ENCODE measurements at places on chromosomes 11 and 22.

DNA sequence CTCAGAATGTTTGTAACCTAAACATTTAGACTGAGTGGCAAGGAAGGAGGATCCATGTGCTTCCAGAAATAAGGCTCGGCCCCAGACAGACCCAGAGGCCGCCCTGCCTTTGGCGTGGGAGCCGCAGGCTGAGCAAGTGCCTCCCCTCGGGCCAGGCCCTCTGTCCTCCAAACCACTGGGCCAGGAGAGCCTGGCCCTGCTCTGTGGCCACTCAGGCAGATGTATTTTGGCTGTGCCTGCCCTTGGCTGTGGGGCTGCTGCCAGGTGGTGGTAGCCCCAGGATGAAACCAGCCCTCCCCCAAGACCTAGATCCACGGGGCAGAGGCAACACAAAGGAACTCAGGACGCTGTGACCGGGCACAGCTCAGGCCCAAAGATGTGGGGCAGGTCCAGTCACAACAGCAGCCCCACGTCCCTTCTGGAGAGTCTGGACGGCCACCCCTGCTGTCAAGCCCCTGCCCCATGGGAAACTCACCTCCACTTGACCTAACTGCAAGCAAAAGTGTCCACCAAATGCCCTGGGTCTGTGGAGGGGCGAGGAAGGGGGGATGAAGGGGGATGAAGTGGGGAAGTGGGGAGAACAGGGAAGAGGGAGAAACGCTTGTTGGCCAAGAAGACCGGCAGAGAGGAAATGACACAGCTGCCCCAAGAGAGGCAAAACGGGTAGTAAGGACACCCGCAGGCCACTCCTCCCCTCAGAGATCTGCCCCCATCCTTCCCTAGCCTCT lies 24.0 kb downstream of the PISD start:
- DNase-seq, result no peak

- DNase-seq, result no peak
Observed at GRCh38 chr22:17149076-17149815, 9.8 kb downstream of the HDHD5 start.

DNA sequence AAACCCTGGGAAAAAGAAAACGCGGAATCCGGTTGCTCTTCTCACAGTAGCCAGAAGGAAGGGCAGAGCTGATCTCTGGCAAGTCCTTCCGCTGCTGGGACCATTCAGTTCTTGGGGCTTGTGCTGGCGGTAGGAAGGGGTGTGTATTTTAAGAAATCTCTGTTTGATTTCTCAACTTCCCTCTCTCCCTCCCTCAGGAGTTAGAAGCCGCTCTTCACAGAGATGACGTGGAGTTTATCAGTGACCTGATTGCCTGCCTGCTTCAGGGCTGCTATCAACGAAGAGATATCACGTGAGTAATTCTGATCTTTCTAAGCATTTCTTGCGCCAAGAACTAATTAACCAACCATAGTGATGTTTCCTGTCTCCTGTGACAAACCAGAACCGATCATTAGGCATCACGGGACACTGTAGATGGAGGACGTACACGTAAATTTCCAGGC lies 85.9 kb upstream of the SLC25A18 start:
- no peak for DNase-seq

GRCh38 chr11:78180751-78181150 lies 7.7 kb downstream of the KCTD21 start:
- no peak for DNase-seq

- no peak for DNase-seq
Observed at GRCh38 chr22:24404561-24405275, 22.7 kb upstream of the ADORA2A start.

DNA sequence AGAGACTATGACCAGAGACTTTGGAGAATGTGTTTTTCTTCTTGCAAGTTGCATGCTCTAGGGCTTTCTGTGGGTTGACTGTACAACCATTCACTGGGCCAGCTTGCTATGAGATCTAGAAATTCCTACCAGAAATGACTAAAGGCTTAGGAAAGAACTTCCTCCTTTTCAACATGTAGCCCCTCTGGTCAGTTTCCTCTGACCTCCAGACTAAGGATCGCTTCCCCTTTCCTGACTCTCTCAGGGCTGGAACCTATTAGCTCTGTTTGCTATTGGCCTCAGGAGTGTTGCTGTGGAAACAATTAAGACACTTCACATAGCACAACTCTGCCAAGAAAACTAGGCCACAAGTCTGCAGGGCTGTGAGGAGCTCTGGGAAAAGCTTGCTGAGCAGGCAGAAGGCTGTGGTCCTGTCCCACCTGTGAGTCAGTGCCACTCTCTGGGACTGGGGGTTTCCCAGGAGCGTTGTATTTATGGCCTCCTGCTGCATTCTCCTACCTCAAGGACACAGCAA lies 10.7 kb downstream of the CRY2 start:
- no peak for DNase-seq

GRCh38 chr11:10605941-10606381 lies 37.5 kb upstream of the LYVE1 start:
- no peak for DNase-seq

- no peak for DNase-seq
Observed at GRCh38 chr11:78647986-78648875, 73.6 kb upstream of the NARS2 start.

DNA sequence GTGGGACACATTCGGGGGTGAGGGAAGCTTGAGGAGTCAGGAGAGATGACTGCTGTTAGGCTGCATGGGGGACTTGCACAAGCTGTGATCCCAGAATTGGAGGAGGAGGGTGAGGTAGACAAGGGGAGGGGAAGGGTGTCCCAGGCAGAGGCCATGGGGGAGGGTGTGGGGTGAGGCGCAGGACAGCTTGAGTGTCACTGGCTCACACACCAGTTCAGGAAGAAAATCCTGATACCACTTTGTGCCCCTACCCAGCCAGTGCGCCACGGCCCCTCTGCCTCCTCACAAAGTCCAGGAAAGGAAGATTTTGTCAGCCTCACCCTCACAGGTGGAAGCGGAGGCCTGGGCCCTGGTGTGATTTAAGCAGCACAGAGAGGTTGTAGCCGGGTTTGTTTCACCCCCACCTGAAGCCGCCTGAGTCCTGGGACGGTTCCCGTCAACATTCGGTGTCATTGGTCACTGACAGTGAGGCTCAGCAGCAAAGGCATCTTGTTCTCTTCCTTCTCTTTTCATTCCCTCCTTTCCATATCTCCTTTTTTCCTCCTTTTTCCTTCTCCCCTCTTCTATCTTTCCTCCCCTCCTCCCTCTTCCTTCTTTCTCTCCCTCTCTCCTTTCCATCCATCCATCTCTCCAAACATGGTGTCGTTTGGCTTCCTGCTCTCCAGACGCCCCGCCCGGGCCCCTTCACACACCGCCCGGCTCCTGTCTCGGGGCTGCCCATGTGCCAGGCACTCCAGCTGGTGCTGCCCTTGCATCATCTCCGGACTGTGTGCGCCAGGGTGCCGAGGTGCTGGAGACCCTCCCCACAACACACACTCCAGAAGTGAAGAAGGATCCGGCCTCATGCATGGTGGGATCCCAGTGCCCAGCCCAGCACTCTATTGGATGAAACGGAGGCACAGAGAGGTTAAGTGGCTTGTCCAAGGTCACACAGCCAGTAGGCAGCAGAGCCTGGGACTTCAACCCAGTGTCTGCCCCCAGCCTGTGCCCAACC lies 89.3 kb downstream of the MPPED1 start:
- no peak for DNase-seq

DNA sequence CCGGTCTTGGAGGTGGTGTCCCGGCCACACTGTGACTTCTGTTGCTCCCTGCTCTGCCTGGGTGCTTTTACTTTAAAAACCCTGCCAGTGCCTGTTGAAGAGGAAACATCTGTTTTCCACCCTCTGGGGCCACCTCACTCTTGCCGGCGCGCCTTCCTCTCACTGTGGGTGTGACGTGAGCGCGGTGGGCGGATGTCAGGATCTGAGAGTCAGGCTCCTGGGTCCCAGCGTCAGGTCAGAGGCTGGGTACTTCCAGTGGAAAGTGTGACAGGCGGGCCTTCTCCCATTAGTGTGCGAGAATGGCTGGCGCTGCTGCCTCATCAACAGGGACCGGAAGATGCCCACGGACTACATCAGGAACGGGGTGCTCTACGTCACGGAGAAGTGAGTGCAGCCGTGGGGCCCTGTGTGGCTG lies 54.2 kb downstream of the GRAMD4 start:
- no peak for DNase-seq

DNA sequence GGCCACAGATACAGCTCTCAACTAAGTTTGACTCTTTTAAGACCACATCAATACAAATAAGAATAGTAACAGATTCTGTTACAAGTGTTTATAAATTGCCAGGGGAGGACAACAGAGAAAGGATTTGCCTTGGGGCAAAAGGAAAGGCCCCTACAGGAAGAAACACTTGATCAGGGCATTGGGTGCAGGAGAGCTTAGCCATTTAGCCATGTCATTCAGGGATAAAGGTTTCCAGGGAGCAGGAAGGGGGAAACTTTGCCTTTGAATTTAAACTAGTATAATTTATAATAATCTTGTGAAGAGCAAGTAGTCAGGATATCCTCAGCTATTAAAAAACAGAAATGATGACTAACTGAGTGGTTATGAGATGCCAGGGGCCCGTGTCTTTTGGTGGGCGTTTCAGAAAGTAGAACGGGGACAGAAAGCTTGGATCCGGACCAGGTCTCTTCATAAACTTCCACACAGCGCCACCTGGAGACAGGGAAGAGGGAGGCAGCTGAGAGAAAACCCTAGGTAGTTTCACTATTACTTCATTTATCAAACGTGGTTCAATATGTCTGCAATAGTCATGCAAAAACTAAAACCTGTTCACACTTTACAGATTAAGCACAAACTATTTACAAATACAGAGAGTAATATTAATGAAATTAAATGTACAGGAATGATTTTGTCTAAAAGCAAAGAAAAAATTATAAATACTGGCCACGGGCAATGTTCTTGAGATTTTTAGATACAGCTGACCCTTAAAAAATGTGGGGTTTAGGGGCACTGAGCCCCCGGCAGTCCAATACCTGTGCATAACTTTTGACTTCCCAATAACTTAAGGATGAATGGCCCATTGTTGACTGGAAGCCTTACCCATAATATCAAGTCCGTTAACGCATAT lies 11.0 kb upstream of the SLC5A4 start:
- no peak for DNase-seq

DNA sequence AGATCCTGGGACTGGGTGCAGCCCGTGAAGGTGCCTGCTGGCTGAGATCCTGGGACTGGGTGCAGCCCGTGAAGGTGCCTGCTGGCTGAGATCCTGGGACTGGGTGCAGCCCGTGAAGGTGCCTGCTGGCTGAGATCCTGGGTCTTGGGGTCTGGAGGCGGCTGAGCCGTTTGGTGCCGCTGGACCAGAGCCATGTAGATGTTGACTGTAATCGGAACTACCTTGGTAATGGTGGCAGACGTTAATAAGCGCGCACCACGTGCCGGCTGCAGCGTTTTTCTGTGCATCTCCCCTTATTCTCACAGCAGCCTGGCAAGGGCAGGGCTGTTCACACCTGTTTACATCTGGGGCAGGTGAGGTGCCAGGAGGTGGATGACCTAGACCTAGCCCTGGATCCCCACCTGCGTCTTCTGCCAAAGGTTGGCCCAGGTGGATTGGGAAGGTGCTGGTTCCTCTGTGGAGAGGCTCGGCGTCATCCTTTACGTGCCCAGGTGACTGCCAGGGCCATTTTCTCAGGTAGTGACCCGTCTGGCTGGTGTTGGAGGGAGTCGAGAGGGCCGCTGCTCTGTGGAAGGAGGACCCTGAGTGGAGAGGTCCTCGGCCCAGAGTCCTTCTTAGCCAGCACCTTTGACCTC lies 382.5 kb downstream of the TBC1D22A start:
- DNase-seq, result no peak

DNA sequence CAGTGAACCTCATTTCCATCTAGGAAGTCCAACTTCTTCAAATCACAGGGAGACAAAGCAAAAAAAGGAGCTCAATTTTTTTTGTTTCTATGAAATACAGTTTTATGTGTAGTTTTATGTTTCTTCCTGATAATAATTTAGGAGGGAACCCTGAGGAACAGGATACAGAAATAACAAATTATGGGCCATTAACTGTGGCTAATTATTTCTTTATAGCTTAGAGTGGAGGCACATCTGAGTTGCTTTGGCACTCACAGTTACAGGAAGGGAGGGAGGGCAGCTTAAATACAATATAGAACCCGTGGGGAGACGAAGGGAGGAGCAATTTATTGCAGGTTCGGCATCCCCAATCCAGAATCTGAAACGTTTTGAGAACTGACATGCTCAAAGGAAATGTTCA lies 37.1 kb upstream of the HORMAD2 start:
- no peak for DNase-seq

DNA sequence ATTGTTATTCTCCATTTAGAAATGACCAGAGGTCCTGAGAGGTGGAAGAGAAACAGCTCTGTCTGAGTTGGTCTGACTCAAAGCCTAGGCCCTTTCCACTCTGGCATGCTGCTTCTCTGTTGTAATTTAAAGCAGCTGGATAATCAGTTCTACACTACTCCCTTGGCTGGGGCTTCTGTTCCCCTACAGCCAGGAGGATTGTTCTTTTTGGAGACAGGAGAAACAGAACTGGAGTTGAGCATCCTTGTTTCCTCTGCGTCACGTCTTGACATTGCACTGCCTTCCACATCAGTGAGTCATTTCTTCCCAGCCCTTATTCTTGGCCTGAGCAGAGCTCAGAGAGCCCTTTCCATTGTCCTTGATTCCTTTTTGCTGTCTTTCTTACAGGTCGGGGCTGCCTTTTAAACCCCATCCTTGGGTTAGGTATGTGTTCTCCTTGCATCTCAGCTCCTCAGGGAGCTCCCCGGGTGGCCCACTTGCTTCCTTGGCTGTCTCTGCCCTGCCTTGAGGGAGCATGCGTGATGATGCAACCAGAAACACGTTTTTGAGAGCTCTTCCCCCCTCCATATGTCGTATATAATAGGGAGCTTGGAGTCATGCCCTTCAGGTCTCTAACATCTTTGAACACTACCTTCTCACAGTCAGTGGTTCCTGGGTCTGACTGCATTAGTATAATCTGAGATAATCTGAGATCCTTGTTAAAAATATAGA lies 35.7 kb downstream of the CYB5R2 start:
- DNase-seq, result no peak

GRCh38 chr22:22693531-22693884 lies 49.1 kb downstream of the GGTLC2 start:
- DNase-seq, result no peak

- no peak for DNase-seq
Observed at GRCh38 chr11:7571640-7572000, 57.8 kb downstream of the PPFIBP2 start.

GRCh38 chr22:40506762-40507161 lies 129.8 kb downstream of the MRTFA start:
- DNase-seq, result no peak

DNA sequence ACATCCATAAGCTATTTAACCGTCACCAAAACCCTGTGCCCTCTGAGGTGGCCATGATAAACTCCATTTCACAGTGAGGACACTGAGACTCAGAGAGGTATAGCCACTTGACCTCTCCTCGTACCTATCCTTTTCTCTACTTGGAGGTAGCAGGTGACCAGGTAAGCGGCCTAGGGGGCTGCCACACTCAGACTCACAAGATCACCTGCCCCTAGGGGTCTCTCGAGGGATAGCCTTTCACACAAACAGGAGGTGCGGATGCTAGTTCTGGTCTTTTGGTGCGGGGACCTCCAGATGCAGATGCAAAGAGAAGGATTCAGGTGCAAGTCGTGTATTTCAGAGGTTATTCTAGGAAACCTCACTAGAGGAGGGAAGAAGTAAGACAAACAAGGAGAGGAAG lies 14.6 kb downstream of the MS4A18 start:
- no peak for DNase-seq

- DNase-seq, result no peak
Observed at GRCh38 chr11:68141246-68142027, 20.2 kb upstream of the CHKA start.
